Thyroid gland (tissue), 4 donors: ENCODE measurements at places on chromosomes 4 and X. TPM values are rescaled to one million over a fixed set of nuclear protein-coding genes. Genes with fewer than 3 reads are reported as not detected.
A peak's percentile ranks its signal among the peaks of the same experiment; 100 is the strongest.

The ERVMER34-1 gene
- total RNA-seq = 0.67 TPM

DNA sequence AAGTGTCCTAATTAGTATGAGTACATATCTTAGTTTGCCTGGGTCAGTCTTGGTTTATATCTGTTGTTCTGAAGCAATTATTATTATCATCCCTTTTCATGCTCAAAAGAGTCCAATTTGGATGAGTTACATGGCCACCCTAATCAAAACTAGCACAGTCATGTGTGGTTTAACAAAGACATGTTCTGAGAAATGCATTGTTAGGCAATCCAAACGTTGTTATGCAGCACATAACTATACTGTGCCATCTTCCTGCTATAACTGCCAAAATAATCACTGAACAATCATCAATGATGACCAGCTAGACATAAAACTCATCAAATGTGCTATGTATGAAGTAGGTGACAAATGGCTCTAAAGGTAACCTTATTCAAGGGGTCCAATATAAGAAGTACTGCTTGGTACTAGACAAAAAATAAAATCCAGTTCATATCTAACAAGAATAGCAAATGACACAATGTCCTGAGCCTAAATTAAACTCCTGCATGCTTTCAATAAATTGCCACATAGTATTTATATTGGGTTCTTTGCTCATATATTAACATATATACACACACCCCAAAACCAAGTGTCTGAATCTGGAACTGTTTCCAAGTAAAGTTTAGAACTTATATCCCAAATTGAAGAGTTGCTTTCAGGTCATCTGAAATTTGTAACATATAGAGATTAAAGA lies 41.9 kb downstream of the CNOT6L start:
- no peak for DNase-seq

GRCh38 chrX:105121186-105121585 lies 99.3 kb downstream of the TEX13A start:
- no peak for DNase-seq

The UGT2B10 gene
- total RNA-seq = not detected

DNA sequence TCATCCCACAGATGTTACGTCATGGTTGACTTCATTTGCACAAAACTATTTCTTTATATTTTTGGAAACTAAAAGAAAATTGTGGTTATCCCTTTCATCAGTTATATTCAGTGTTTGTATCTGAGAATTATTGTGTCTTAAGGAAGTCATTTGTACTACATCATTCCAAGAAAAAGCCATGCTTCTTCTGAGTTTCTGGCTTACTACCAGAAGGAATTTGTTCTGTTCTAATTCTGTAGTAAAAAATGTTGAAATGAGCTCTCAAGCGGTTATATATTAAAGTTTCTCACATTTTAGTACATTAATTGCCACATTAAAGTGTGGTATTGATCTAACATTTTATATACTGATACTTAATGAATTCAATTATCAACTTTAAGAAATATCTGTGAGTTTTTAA lies 1844.5 kb downstream of the PCDH7 start:
- no peak for DNase-seq

DNA sequence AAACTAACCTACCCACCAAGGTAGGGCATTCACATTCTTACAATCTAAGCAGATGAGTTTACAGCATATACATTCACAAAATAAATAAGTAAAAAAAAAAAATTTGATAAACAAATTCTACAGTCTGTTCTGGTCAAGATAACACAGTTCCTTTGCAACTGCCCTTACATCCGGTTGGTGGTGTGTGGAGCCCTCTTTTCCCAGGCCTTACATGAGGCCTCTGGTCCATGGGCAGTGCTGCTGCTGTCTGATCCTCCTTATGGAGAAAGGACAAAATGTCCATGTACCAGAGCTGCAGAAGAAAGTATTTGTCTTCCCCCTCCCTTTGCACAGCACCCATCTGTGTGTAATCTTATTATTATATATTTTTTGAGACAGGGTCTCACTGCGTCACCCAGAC lies 2.2 kb upstream of the SEPTIN11 start:
- DNase-seq = no peak

The RBM47 gene
- total RNA-seq = 358 TPM

DNA sequence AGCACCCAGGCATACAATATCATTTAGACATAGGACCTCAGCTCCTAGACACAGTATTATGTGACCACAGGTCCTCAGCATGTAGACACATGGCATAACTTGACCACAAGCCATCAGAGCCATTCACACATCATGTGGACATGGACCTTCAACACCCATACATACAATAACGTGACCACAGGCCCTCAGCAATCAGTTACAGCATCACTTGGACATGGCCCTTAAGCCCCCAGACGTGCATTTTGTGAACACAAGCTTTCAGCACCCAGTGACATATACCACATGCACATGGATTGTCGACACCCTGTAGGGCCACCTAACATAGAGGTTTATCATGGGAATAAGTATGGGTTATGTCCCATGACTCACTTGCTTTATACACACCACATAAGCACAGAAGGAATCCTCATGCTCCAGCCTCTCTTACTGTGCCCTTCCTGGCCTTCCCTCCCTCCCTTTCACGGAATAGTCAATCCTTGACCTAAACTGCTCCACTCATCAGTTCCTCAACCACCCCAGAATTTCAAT lies 1.9 kb downstream of the TSPYL2 start:
- no peak for DNase-seq

- DNase-seq = peak; percentile 50
Observed at GRCh38 chr4:2364654-2365053, 53.8 kb downstream of the ZFYVE28 start.

DNA sequence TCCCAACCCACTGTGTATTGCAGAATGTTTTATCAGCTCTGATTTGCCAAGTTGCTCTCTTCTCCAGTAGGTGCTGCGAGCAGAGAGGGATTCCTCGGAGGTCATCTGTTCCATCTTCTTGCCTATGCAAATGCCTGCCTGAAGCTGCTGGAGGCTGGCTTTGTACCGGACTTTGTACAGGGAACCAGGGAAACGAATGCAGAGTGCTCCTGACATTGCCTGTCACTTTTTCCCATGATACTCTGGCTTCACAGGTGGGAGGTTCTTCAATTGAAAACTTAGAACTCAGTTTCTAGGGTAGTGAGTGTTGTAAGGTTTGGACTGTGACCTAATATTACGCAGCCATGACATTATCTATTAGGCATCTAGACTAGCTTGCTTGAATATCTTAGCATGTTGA lies 24.9 kb downstream of the AR start:
- DNase-seq = no peak

The OPRPN gene
- not detected for total RNA-seq

DNA sequence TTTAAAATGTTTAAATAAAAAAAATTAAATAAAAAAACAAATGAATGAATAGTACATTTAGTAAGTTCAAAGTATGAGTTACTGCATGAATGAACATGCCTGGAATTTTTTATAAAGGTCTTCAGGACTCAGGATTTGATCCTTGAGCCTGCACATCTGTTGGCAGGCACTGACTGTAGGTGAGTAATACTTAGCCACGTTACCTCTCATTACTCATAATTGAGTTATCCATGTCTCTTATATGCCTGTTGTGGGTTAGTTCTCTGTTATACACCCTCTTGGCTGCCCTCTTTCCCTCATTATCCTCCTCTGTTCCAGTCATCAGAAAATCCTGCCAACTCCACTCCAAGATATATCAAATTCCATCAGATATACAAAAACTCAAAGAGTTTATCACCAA lies 276.0 kb downstream of the FBXW7 start:
- DNase-seq = no peak

DNA sequence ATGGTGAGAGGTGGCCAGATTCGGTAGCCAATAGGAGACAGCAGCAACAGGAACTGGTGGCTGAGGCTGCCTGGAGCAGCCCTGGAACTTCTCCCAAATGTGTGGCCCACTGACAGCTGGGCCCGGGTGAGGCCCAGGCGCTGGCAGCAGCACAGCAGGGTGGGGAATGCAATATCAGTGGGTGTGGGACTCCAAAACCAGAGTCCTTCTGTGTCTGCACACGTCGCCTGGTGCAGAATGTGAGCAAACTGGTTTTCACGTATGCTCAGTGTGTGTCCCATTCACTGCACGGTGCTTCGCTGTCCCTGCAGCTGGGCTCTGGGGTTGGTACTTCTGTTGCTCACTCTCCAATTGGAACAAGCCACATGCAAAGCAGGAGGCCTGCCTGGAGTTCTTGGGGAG lies 14.4 kb upstream of the CENPU start:
- peak; percentile 74 for DNase-seq

- DNase-seq = no peak
Observed at GRCh38 chr4:99310389-99310788, 10.8 kb downstream of the ADH1B start.

DNA sequence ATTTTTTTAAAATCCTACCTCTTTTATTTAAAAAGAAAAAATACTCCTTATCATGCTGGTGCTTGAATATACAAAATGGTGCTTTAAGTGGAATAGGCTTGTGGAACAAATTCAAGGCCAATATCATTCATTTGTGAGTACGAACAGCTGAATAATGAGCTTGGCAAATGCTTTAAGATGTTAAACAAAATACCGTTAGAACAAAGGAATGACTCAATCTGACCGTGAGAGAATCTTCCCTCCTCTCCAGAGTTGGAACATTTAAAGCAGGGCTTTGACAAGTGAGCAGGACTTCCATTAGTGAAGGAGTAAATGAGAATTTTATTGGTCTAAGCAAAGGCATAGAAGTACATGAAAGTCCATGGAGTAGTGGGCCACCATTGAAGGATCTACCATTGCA lies 74.5 kb downstream of the DCLK2 start:
- DNase-seq = no peak

GRCh38 chr4:7733801-7734650 lies 205.6 kb downstream of the AFAP1 start:
- no peak for DNase-seq

The TBL1X gene
- 33.3 TPM for total RNA-seq

The HPSE gene
- 3.1 TPM for total RNA-seq
